ENCODE measurements at places on chromosomes 5 and 9.

DNA sequence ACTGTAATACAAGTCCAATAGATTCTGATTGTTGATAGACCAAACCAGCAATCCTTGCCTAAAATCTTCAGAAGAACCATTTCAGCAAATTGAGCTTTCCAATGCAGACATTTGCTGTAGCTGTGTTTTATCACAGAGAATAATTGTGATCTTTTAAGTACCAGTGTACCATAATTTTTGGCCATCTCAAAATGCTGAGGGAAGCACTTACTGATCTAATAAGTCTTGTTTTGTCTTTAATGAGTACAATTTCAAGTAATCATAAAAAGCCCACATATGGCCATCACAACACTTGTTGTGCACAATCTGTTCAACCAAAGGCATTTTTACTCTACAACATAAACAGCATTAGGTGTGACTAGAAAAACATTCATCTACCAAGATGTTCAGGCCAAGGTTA, 159.9 kb downstream of the FBXL17 start:
- DNase-seq: no peak

- DNase-seq: no peak
Measured at GRCh38 chr5:144236499-144236898, 65.8 kb downstream of the KCTD16 start.

- no peak for DNase-seq
Measured at GRCh38 chr5:15285901-15286583, 213.9 kb upstream of the FBXL7 start.

- DNase-seq: no peak
Measured at GRCh38 chr5:159951834-159952233, 35.6 kb downstream of the ADRA1B start.

GRCh38 chr9:21481470-21482056, 550 bp downstream of the IFNE start:
- DNase-seq: no peak

- no peak for DNase-seq
Measured at GRCh38 chr5:68711293-68712200, 382.3 kb upstream of the SLC30A5 start.

- no peak for DNase-seq
Measured at GRCh38 chr5:95729115-95730010, 1.8 kb upstream of the RHOBTB3 start.

DNA sequence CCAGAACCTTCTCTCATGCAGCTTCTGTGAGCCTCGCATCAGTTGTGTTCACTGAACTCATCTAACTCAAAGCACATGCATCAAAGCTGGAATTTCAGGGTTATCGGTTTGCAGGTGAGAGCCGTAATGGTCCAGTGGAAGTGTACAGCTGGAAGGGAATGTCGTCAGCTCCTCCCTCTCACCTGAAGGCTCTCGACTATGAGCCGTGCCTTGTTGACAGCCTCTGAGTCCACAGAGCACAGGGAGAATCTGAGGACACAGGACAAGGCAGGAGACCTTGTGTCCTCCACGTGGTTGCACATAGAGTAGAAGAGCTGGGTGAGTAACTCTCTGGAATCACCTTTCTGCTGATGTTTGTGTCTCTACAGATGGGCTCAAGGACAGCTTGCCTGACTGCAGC, 38.8 kb downstream of the PROP1 start:
- no peak for DNase-seq
